ENCODE measurements at places on chromosomes 4 and X. TPM values are rescaled to one million over a fixed set of nuclear protein-coding genes. Genes with fewer than 3 reads are reported as not detected.

The PRRG3 gene
- total RNA-seq: not detected

The MAN2B2 gene
- total RNA-seq: 14.9 TPM

The USP26 gene
- not detected for total RNA-seq

The AGA gene
- 15.1 TPM for total RNA-seq

The DGKK gene
- not detected for total RNA-seq

- peaks cover 23% of the 10 kb centered on the region for H3K4me1 ChIP-seq
- H3K36me3 ChIP-seq: peaks cover 37% of the 10 kb centered on the region
- H3K27ac ChIP-seq: no peak overlapping the region
- no peak overlapping the region for H3K4me3 ChIP-seq
- no peaks in the 10 kb centered on the region for H3K27me3 ChIP-seq
Observed at GRCh38 chr4:165302658-165303057, 24.8 kb upstream of the MSMO1 start.

GRCh38 chrX:146186540-146186939, 368.9 kb downstream of the SLITRK2 start:
- H3K36me3 ChIP-seq: no peaks in the 10 kb centered on the region
- H3K27me3 ChIP-seq: no peaks in the 10 kb centered on the region
- H3K4me3 ChIP-seq: no peak overlapping the region
- no peak for DNase-seq

- peaks cover 10% of the 10 kb centered on the region for H3K36me3 ChIP-seq
- peak overlapping the region; percentile 95 for H3K27ac ChIP-seq
- peak; percentile 70 for DNase-seq
Observed at GRCh38 chr4:184574861-184575260, 74.4 kb downstream of the CASP3 start.

DNA sequence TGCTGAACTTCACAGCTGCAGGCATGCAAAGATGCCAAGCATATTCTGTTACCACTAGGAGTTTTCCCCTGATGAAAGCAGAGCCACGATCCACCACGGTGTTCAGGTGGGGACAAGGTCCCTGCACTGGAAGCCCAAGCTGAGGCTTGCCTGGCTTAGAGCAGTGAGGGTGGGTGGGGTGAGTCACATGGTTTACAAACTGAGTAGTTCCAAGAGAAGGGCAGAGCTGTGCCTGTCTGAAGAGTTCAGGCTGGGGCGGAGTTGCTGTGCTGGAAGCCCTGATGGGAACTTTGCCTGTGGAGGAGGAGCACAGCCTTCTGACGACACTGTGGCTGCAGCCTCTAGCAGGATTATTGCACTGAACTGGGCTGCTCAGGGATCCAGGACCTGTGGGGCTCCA, 45.5 kb downstream of the FAM9B start:
- no peak for DNase-seq
- H3K4me3 ChIP-seq: no peak overlapping the region
- H3K27ac ChIP-seq: no peak overlapping the region
- H3K36me3 ChIP-seq: no peaks in the 10 kb centered on the region
- H3K4me1 ChIP-seq: peaks cover 5% of the 10 kb centered on the region
- peaks cover 2% of the 10 kb centered on the region for H3K27me3 ChIP-seq

DNA sequence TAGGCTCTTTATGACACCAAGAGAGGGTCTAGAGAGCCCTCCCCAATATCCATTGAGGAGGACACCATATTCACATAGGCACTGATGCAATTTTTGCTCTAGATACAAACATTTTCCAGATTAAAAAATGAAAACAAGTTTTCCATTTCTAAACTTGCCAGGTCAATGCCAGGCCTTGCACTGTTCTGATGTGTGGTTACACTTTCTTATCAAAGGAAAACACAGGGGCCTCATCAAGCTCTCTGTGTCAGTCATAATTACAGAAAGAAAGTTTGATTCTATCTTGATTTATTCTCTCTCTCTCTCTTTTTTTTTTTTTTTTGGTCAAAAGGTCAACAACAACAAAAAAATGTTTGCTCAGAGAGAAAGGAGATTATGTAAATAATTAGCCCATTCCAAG, 80.2 kb upstream of the ACSL4 start:
- H3K27me3 ChIP-seq: peaks cover 3% of the 10 kb centered on the region
- no peaks in the 10 kb centered on the region for H3K4me1 ChIP-seq
- no peak for DNase-seq

- H3K27ac ChIP-seq: no peak overlapping the region
- peak; percentile 89 for DNase-seq
- H3K4me1 ChIP-seq: peaks cover 7% of the 10 kb centered on the region
- no peak overlapping the region for H3K4me3 ChIP-seq
- peaks cover 12% of the 10 kb centered on the region for H3K27me3 ChIP-seq
- H3K36me3 ChIP-seq: no peaks in the 10 kb centered on the region
Observed at GRCh38 chr4:145609481-145610427, 9.4 kb upstream of the MMAA start.

- H3K36me3 ChIP-seq: no peaks in the 10 kb centered on the region
- no peaks in the 10 kb centered on the region for H3K4me1 ChIP-seq
- no peaks in the 10 kb centered on the region for H3K27me3 ChIP-seq
- H3K4me3 ChIP-seq: no peak overlapping the region
Observed at GRCh38 chr4:187929024-187929423, 66.5 kb upstream of the ZFP42 start.

DNA sequence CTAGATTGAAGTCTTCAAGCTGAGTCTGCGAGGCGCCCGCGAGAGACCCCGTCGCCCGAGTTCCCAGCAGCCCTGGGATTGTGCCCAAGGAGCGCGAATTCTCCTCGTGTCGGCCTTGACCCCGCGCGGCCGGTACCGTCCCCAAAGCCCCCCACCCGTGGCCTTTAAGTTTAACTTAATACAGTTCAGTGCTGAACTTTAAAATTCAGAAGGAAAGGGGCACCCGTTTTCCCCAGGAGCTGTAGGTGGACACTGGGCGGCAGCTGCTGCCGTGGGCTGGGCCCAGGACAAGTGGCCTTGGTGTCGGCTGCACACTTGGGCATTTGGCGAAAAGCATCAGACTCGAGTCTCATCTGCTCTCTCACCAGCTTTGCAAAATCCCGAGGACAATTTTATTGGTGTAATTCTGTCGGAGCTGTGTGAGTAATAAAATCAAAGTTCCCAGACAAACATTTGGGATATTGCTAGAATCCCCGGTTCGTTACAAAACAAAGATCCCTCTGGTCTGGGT, 634 bp downstream of the CWH43 start:
- no peak for DNase-seq
- H3K4me1 ChIP-seq: no peaks in the 10 kb centered on the region
- H3K27ac ChIP-seq: no peak overlapping the region
- H3K27me3 ChIP-seq: peaks cover 47% of the 10 kb centered on the region
- no peak overlapping the region for H3K4me3 ChIP-seq
- H3K36me3 ChIP-seq: no peaks in the 10 kb centered on the region

DNA sequence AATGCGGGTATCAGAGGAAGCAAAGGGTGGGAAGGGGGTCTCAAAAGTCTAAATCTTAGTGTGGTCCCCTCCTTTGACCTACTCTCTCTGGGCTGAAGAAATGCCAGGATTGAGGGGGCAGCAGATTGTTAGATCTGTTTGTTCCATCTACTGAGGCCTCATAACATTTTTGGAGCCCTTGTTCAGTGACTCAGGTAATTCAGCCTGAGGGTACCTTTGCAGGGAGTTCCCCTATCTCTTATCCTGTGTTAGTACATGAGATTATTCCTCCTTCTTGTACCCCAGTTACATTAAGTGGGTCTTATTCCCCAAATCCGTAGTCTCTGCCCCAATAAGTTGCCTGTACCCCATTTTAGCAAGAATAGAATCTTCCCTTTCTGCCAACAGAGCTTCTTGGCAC, 79.0 kb downstream of the RTL9 start:
- H3K4me3 ChIP-seq: no peak overlapping the region
- peaks cover 4% of the 10 kb centered on the region for H3K27me3 ChIP-seq
- no peaks in the 10 kb centered on the region for H3K36me3 ChIP-seq
- no peak overlapping the region for H3K27ac ChIP-seq

DNA sequence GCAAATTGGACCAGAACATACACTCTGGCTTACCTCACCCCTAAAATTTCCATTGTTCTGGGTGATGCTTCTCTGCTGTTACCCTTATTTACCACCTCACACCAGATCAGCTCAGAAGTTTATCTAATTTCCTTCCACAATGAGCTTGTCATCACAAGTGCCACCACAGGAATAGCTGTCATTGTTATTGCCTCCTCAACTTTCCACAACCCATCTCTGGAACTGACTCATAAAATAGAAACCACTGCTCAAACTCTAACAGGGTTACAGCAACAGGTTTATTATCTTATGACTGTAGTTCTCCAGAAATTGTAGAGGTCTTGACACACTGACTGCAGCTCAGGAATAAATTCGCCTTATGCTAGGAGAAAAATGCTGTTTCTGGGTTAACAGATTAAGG, 52.7 kb downstream of the ZNF718 start:
- no peak for DNase-seq
- no peak overlapping the region for H3K4me3 ChIP-seq
- no peaks in the 10 kb centered on the region for H3K4me1 ChIP-seq
- peaks cover 18% of the 10 kb centered on the region for H3K36me3 ChIP-seq

GRCh38 chr4:177441061-177441802, 1.0 kb downstream of the AGA start:
- H3K4me3 ChIP-seq: peak overlapping the region; percentile 95
- H3K27ac ChIP-seq: peak overlapping the region; percentile 97
- peaks cover 18% of the 10 kb centered on the region for H3K36me3 ChIP-seq

DNA sequence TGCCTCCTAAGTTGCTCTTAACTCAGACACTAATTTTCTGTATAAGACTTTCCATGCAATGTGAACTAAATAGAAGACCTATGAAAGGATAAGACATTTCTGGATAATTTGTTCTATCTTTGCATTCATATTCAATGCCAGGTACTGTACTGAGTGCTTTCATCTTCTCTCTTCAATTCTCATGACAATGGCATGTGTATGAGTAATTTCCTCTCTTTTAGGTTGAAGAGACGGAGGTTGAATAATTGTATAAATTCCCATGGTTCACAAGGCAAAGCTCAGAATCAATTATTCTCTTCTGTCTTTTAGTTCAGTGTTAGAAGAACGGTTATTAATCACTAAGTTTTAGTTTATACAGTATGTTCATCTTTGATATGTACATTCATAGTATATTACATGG, 29.3 kb upstream of the CFAP299 start:
- no peak overlapping the region for H3K27ac ChIP-seq
- H3K27me3 ChIP-seq: peaks cover 14% of the 10 kb centered on the region
- no peaks in the 10 kb centered on the region for H3K4me1 ChIP-seq
- DNase-seq: no peak

DNA sequence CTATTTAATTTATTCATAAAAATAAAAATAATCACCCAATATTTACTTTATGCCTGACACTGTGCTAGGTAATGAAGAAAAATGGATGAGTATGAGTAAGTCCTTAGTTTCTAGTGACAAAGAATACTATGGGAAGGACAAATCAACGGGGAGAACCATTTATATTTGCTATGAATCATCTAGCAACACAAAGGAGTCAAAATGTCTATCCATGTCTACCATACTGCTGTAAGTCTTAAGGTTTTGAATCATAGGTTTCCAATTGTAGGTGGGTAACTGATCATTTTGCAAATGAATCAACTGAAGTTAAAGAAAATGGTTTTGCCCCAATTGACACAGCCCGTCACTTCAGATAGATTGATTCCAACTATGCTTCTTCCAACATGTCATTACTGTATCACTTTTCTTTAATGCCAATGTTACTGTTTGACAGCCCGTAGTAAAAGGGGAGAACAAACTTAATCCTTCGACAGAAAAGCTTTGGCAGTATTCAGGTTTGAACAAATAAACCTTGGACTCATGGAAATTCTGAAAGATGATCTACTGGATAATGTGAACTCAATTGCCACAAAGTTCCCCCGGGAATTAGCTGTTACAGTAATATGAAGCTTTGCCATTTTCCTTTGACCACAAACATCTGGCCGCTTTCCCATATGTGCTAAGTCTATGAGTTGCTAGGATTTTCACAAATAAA, 3.2 kb downstream of the TDO2 start:
- H3K27ac ChIP-seq: no peak overlapping the region
- peaks cover 8% of the 10 kb centered on the region for H3K4me1 ChIP-seq
- H3K27me3 ChIP-seq: peaks cover 4% of the 10 kb centered on the region
- H3K4me3 ChIP-seq: no peak overlapping the region
- no peak for DNase-seq
- H3K36me3 ChIP-seq: no peaks in the 10 kb centered on the region

GRCh38 chr4:31058656-31059055, 338.5 kb downstream of the PCDH7 start:
- DNase-seq: no peak
- H3K4me1 ChIP-seq: no peaks in the 10 kb centered on the region
- H3K4me3 ChIP-seq: no peak overlapping the region
- H3K27me3 ChIP-seq: no peaks in the 10 kb centered on the region
- no peaks in the 10 kb centered on the region for H3K36me3 ChIP-seq
- H3K27ac ChIP-seq: no peak overlapping the region

DNA sequence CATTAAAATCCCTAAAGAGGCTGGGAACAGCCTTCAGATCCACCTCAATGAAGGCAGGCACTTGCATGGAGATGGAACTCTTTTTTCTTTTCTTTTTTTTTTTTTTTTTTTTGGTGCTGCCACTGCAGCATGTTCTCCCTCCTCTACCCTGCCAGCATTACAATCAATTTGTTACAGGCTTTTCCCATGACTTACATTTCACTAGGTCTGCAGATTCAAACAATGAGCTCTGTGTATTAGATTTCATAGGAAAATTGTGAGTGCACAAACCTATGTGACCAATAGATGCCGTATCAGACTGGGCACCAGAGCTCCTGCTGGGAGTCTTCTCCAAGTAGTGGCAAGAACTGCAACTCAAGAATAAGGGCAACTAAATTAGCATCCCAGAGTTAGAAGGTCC, 63.8 kb upstream of the GABRQ start:
- no peaks in the 10 kb centered on the region for H3K27me3 ChIP-seq
- H3K27ac ChIP-seq: no peak overlapping the region
- no peak overlapping the region for H3K4me3 ChIP-seq
- no peaks in the 10 kb centered on the region for H3K36me3 ChIP-seq

Data from activated CD4-positive, alpha-beta T cell treated with anti-CD3 and anti-CD28 coated beads, Interleukin-2, amount 10 ng/mL, durations not matched to agents 24 days and 14 days (primary cell).